ENCODE measurements at places on chromosomes 2 and 18. TPM values are rescaled to one million over a fixed set of nuclear protein-coding genes. Genes with fewer than 3 reads are reported as not detected.

DNA sequence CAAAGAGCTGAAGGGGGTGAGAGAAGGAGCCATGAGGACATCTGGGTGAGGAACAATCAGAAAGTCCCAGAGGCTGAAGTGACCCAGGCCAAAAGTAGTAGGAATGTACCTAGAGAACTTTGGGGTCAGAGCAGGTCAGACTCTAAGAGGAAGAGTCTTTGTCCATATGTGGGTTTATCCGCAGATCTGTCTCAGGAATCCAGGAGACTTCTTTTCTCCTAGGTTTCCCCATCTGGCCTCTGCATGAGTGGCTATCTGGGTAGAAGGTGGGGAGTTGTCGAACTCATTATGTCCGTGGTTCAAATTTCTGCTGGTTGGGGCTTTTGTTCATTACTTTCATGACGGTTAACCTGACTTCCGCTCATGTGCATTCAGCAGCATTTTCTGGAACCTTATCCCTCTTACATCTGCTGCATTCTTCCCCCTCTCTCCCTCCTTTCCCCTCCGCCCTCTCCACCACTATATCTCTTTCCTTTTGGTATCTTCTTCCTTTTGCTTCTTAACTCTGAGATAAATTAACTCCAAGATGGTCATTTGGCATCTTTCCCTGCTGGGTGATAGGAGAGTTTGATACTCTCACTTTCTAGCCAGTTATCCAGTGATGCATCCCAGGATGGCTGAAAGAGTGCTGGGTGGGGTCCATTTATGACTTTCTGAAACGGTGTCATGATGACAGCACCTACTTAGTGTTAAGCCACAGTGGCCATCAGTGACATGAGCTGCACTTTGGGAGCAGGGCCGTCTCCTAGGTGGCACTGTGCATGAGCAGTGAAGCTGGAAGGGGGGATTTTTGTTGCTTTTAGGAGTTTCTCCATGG is 2.1 kb downstream of the LIPG start:
- H3K36me3 ChIP-seq, result no peaks in the 10 kb centered on the region
- DNase-seq, result no peak
- peaks cover 41% of the 10 kb centered on the region for H3K27me3 ChIP-seq
- H3K4me3 ChIP-seq, result no peak overlapping the region
- H3K4me1 ChIP-seq, result no peaks in the 10 kb centered on the region

DNA sequence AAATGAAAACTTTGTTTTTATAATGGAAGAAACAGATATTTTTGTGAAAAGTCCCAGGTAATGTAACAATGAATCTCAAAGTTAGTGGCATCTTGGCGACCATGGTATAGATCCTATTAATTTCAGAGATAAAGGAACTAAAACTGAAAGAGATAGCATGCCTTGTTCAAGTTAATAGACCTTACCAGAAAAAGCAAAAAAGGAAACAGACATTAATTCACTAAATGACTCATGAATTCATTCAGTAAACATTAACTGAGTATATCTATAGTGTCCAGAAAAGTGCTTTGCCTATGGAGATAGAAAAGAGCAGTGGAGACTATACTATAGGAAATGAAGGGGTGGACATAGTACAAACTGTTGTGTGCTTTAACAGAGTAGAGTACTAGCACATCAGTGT is 763.3 kb downstream of the TRIB2 start:
- H3K36me3 ChIP-seq, result no peaks in the 10 kb centered on the region
- no peak for DNase-seq
- H3K27ac ChIP-seq, result no peak overlapping the region
- no peak overlapping the region for H3K4me3 ChIP-seq
- no peaks in the 10 kb centered on the region for H3K27me3 ChIP-seq
- no peaks in the 10 kb centered on the region for H3K4me1 ChIP-seq

- H3K36me3 ChIP-seq, result peaks cover 6% of the 10 kb centered on the region
- DNase-seq, result no peak
- H3K4me3 ChIP-seq, result no peak overlapping the region
- H3K27me3 ChIP-seq, result no peaks in the 10 kb centered on the region
- H3K27ac ChIP-seq, result no peak overlapping the region
Observed at GRCh38 chr2:9382604-9383235, 40.6 kb downstream of the ITGB1BP1 start.

GRCh38 chr2:212958757-212959295 is 192.6 kb downstream of the IKZF2 start:
- H3K4me1 ChIP-seq, result peaks cover 10% of the 10 kb centered on the region
- DNase-seq, result no peak
- no peak overlapping the region for H3K27ac ChIP-seq
- H3K36me3 ChIP-seq, result no peaks in the 10 kb centered on the region
- H3K4me3 ChIP-seq, result no peak overlapping the region

MAL gene
- 19.0 TPM for total RNA-seq

NXPH2 gene
- not detected for total RNA-seq

All from lung (tissue), 17 donors.